Activated naive CD4-positive, alpha-beta T cell (primary cell): ENCODE measurements at places on chromosomes 5 and 9.
A peak's percentile ranks its signal among the peaks of the same experiment; 100 is the strongest.

- DNase-seq, result no peak
Observed at GRCh38 chr9:94782355-94783101, 56.0 kb downstream of the AOPEP start.

GRCh38 chr5:115968770-115969169 lies 6.5 kb downstream of the LVRN start:
- no peak for DNase-seq

DNA sequence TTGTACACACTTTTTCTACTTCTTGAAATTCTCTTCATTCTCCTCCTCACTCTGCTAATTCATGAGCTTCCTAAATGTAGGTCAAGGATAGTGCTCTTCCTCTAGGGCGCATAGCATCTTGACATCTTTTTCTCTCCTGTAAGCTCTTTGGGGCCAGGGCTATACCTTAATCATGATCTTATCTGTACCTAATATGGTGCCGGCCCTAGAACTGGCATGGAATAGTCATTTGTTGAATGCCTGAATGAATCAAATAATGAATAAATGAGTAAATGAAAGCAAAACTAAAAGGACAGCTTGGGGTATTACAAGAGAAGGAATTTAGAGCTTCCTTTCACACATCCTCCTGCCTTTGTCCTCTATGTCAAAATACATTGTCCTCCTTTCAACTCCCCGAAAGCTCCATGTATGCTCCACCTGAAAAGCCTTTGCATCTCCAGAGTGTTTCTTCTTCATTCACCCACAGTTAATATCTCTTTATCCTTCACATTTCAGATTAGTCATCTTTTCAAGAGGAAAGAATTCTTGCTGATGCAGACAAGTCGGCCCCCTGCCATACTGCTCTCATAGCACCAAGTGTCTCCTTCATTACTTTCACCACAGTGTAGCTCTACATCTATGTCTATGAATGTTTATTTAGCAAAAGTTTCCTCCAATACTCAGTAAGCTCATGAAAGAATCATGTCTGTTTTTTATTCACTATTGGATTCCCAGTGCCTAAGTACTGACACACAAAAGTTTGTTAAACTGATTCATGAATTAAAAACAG lies 16.4 kb upstream of the PPP2R2B start:
- DNase-seq, result no peak

GRCh38 chr5:178787889-178788288 lies 57.4 kb upstream of the ZNF354A start:
- DNase-seq, result no peak

DNA sequence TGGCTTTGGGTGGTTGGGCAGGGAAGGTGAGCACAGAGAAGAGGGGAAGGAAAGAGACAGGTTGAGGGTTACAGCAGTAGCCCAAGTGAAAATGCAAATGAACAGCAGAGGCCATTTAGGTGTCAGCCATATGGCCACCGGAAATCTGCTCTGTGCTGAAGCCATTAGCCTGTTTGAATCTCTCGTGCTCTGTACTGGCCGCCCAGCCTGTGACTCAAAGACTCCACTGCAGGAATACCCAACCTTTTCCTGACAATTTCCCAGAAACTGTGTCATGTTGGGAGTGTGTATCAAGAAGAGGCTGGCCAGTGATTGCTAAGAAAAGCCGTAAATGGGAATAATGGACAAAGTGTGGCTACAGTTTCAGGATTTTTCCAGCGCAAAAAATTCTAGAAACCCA lies 35.9 kb upstream of the RAI14 start:
- no peak for DNase-seq

DNA sequence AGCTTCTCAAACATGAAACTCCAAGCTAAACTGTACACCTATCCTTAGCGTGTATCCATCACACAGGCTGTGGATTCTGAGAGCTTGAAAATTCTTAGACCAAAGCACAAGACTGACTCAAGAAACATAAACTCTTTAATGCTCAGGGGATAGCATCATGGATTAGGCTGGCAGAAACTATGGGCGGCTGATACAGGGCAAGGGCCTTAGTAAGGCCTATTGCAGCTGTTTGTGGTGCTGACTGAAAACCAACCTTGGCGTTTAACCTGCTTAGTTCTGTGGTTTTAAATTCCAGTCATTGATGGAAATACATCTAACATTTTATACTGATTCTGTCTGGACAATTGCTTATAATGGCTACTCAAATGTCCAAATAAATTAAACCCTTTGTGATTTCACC lies 183.7 kb downstream of the TLR4 start:
- DNase-seq, result no peak

DNA sequence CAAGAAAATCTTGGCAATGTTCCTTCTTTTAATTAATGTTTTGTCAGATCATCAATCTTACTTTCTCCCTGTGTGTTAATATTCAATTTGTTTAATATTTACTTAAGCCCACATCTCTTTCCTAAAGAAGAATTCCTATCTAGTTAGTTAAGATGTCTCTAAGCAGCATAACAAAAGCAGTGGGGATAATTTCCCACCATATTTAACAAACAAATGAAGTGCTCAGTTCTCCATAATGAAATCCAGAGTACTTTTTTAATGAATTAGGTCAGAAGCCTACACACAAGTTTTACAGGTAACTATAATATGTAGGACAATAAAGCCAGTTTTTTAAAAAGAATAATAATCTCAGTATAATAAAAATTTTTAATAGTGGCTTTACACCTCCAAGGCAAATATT lies 1918.8 kb downstream of the EFNA5 start:
- DNase-seq, result no peak

DNA sequence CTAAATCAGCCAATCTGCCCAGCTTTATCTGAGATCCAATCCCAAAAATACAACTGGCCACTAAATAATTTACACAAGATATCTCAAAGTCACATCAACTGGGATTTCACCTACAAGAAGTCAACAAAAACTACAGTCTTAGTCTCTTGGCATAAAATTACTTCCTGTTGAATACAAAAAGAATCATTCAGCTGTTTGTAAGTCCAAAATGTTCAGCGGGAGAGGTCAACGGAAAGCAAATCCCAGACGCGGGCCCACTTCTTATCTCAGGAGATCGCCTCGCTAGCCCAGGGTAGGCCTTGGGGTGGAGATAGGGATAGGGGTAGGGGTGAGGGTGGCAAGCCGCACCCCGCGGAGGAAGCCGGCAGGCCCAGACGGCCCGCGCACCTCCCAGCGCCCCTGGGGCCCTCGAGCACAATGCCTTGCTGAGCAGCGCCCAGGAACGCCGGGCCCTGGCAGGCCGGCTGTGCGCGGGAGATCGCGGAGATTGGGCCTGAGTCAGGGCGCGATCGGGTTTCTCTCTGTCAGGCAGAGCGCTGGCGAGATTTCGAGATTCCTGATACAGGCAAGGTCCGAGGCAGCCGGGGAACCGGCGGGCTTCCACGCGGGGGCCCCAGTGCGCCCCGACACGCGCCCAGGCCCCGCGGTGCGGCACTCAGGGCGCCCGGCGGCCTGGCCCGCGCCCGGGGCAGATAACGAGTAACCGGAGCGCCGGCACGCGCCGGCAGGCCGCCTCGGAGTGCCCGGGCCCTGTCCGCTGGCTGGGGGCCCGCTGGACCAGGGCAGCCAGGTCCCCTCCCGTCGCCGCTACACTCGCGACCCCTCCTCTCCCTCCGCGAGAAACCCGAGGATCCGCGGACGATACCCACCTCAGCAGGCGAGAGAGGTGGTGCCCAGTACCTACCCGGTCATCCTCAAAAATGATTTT lies 601 bp downstream of the HINT1 start:
- peak; percentile 44 for DNase-seq

- no peak for DNase-seq
Observed at GRCh38 chr9:75019654-75020053, 8.4 kb downstream of the CARNMT1 start.

GRCh38 chr5:13659391-13659790 lies 285.1 kb downstream of the DNAH5 start:
- DNase-seq, result no peak

GRCh38 chr9:134371731-134372130 lies 45.5 kb downstream of the RXRA start:
- no peak for DNase-seq

GRCh38 chr9:72635197-72635596 lies 113.8 kb downstream of the TMC1 start:
- no peak for DNase-seq

DNA sequence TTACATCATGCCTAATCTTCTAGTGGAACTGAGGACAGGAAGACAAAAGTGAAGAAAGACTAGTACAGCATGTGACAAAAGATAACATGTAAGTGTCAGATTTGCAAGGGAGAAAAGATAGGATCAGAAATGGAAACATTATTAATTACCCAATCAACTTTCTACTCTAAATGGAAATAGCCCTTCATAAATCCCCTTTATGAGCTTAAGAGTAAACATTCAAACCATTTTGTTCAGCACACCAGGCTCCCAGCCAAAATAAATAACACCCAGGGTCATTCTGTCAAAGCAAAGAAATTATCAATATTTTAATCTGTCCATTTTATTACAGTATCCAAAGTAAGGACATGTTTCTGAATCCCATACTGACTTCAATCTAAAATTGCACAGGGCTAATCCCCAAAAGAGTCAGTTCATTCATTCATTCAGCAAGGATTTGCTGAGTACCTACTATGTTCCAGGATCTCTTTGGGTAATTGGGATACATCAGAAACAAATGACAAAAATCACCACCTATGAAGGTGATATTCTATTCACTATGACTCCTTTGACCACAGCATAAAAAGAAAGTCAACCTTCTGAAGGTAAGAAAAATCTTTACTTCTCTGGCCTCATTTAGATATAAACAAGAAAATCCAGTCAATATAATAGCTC lies 5.3 kb downstream of the PRELID2 start:
- DNase-seq, result no peak

DNA sequence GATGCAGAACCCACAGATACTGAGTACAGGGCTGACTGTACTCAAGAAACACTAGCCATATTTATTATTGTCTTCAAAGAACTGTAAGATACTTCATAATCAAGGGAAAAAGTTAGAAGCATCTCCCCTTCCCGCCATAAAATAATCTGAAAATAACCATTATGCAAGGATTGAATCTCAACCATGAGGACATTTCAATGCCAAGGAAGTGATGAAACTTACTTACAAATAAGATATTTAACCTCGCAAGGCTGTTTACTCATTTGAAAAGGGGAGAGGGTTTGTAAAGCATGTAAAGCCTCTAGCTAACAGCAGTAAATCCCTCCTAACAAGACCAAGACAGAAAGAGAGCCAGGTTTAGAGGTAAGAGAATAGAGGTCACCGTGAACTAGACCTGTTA lies 6.3 kb downstream of the MYO10 start:
- no peak for DNase-seq

- DNase-seq, result no peak
Observed at GRCh38 chr9:133605856-133606707, 3.1 kb downstream of the FAM163B start.

- no peak for DNase-seq
Observed at GRCh38 chr9:136561779-136562178, 15.9 kb upstream of the NOTCH1 start.

- DNase-seq, result no peak
Observed at GRCh38 chr9:131173995-131174394, 48.6 kb downstream of the NUP214 start.

DNA sequence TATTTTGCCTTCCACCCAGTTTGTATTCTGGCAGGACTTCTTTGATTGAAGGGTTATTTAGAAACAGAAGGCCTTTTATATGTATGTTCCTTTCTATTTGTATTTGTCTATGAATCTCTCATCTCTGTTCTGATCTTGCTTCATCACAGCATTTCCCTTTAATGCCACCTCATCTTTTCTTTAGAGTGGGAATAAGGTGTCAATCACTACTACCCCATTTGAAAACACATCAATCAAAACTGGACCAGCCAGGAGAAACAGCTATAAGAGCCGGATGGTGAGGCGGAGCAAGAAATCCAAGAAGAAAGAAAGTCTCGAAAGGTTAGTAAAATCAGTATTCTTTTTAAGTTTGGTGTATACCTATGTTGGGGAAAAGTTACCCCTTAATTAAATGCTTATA lies 36.3 kb downstream of the CD180 start:
- no peak for DNase-seq

GRCh38 chr9:121453232-121453892 lies 46.3 kb downstream of the GGTA1 start:
- DNase-seq, result no peak

DNA sequence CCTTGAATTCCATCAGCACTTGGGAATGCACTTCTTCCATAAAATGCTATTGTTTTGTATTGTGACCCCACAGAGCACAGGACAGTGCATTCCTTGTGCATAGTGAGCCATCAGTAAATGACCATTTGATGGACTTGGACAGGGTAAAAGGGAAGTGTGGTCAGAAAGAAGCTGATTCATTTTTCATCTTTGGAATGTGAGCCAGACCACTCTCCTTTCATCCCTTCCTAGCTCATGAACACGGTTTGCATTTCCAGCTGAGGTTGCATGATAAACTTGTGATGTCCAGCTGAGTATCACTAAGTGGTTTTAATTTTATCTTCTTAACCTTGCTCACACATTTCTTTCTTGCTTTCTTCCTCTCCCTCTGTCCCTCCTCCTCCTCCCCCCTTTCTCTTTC lies 101.3 kb downstream of the NUDT12 start:
- DNase-seq, result no peak

- no peak for DNase-seq
Observed at GRCh38 chr5:59216841-59217240, 634.0 kb downstream of the RAB3C start.

GRCh38 chr5:156444753-156445291 lies 117.9 kb downstream of the SGCD start:
- no peak for DNase-seq

DNA sequence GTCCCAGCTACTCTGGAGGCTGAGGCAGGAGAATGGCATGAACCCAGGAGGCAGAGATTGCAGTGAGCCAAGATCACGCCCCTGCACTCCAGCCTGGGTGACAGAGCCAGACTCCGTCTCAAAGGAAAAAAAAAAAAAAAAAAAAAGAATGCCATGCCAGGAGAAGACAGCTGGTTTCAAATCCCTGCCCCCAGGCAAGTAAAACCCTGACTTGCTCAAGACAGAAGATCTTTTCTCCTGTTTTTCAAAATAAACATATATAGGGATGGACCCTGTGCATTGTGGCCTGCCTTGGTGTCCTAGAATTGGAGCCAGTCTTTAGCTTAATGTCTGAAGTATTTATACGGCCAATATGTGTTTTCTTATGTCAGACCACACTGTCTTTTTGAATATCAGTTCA lies 177.1 kb downstream of the NR3C1 start:
- no peak for DNase-seq

DNA sequence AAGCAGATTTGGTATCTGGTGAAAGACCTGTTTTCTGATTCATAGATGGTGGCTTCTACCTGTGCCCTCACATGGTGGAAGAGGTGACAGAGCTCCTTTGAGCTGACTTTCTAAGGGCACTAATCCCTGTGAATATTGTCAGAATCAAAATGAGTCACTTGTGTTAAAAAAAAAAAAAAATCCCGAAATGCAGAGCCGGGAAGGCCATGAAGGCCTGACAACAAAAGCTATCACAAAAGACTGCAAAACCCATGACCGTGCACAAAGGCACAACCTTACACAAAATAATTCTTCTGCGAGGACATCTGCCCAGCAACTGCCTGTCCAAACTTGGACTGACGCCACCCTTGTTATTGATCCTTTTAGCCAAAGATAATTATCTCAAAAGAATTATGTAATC lies 19.6 kb upstream of the UBTD2 start:
- no peak for DNase-seq

GRCh38 chr5:112560371-112560770 lies 141.3 kb upstream of the EPB41L4A start:
- DNase-seq, result no peak
